Esophagus mucosa (tissue), 1 donor: ENCODE measurements at places on chromosomes 1 and 21.

GRCh38 chr1:88658419-88658818 lies 25.7 kb upstream of the PKN2 start:
- ATAC-seq = peak; percentile 97

DNA sequence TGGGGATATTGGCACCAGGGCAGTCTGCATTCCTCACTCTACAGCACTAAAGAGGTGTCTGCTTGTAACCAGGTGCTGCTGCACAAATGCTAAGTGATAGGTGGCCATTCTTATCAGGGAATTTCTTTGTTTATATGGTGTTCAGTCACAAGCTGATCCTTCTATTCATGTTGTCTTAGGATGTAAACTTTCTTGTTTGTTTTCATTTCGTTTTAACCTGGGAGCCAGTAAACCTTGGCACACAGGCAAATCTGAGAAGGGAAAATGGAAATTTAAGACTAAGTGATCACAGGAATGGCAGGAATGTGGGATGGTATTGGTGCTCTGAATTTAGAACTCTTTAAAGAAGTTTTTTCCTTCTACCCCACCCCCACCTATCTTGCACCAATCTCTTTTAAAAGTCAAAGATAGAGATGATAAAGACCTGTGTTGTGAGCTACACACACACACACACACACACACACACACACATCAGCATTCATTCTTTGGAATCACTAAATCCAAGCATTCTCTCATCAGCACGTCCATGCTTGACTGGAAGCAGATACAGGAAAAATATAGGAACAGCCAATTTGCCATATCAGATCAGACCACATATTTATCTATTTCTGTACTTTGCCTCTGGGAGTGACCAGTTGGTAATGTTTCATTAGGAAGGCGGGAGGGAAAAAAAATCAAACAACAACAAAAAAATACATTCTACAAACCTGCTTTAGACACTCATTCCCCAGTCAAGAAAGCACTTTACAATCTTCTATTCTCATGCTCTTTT lies 451.4 kb upstream of the ADGRL2 start:
- ATAC-seq = no peak

GRCh38 chr21:38965910-38966504 lies 160.3 kb downstream of the ETS2 start:
- ATAC-seq = peak; percentile 30

- ATAC-seq = no peak
Observed at GRCh38 chr1:150970808-150971582, 3.6 kb downstream of the CERS2 start.

DNA sequence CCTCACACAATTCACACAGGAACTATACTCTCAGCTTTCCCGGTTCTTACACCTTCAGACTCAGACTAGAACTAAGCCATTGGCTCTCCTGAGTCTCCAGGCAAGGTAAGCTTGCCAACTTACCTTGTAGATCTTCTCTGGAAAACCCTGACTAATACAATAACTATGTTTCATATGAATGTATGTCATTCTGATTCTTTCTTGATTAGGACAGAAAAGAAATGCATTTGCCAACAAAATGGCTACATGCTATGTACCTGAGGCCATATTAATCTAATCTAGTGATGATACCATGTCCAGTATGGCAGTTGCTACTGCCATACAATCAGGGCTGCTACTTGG lies 9.8 kb upstream of the ZSWIM5 start:
- ATAC-seq = no peak

DNA sequence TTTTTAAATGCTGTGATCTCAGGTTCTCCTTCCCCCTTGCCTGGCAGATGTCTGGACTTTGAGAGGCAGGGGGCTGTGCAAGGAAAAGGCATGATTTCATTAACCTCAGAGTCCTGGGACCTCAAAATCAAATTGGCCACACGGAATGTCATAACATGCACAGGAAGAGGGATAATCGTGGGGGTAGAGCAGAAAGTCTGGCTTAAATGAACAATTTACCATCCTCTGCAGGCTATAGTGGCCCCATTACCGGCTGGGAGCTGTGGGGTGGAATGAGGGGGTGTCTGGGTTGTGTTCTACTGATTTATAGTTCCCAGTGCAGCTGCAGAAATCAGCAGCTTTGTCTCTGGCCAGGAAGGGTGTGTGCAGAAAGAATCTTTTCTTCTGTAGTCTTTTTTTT lies 10.8 kb downstream of the OPRD1 start:
- no peak for ATAC-seq

- ATAC-seq = no peak
Observed at GRCh38 chr1:84301785-84302385, 377 bp downstream of the SAMD13 start.

GRCh38 chr1:182235604-182235951 lies 156.0 kb downstream of the GLUL start:
- ATAC-seq = no peak

DNA sequence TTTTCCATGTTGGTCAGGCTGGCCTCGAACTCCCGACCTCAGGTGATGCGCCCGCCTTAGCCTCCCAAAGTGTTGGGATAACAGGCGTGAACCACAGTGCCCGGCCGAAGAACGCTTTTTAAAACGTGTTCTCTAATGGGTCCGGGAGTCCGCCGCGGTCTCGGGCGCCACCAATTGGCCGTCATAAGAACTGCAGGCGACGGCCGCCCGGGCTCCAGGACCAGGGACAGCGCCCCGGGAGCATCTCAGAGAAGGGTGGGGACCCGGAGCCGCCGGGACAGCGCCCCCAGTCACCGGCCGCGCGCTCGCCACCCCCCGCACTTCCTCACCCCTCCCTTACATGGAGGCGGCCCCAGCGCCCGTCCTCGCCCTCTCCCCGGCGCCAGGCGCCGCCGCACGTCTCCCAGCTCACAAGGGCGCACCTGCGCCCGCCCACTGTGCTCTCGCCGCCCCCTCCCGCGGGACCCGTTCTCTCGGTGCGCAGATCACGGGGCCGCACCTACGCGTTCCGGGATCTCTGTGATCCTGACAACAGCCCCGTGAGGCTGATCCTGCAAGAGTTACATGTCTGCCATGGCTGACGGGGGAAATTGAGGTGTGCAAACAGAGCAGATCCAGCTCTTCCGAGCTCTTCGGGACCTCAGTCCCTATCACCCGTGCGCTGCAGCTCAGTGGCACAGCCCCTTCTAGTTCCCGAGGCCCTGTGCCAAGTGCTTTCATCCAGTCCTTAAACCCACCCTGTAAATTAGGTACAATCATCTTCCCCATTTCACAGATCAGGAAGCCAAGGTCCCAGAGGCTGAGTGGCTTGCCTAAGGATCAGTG lies 9.8 kb downstream of the RAP1GAP start:
- ATAC-seq = peak; percentile 85

GRCh38 chr21:25412100-25412499 lies 195.2 kb downstream of the MRPL39 start:
- ATAC-seq = no peak

DNA sequence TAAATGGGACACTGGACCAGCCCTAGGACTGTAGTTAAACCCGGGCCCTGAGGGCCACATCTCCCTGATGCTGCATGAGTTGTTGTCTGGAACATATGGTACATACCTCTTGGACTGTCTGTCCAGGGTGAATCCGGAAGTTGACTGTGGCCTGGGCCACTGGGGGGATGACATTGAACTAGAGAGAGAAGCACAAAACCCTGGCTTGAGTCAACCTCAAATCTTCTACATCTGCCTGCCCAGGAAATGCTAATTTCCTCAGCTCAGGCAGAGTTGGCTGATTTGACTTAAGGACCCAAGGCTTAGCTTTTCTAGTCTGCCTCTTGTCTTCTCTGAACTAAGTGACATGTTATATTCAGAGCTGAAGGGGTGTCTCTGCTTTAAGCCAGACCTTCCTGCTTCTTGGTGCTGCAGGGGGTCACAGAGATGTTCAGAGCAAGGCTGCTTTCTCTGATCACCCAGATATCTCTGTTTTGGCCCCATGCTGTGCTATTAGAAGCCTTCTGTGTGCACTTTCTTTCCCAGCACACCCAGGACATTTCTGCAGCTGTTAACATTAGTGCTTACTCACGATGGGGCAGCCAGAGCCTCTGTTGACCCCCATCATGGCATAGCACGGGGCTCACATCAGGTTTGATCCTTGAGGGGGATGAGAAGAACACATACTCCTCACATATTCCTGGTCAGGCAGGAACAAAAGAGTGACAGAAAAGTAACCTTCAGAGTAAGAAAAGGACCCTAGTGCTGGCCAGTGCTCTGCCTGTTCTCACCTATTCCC lies 9.6 kb downstream of the PM20D1 start:
- no peak for ATAC-seq

- ATAC-seq = no peak
Observed at GRCh38 chr1:107640207-107640606, 324.8 kb downstream of the VAV3 start.

DNA sequence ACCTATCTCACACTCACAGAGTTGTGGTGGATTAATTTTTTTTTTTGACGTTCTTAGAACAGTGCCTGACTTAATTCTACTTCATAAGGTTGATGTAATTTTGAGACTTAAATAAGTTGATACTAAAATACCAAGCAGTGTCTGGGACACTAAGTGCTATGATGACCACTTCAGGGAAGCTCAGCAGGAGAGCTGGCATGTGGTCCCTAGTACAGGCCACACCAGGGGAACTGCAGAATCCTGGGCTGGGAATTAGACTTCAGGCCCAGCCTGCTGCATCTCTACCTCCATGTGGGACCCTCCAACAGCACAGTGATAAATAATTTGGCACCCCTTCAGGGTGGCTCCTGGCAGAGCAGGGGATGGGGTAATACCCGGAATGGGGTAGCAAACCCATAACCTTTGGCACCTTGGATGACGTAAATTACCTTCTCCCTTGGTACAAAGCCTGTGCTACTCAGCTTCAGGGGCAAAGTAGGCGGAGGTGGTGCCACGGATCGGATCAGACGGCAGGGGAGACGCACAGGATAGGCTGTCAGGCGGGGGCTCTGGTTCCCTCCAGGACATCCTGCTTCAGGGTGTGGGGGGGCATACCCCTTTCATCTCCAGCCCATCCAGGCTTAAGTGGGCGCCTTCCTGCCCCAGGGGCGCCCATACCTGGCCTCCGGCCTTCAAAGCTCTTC lies 4.8 kb downstream of the MFSD2A start:
- ATAC-seq = peak; percentile 3

GRCh38 chr1:175394739-175395138 lies 202.2 kb upstream of the KIAA0040 start:
- ATAC-seq = no peak

GRCh38 chr1:58649555-58649954 lies 50.3 kb downstream of the MYSM1 start:
- no peak for ATAC-seq

GRCh38 chr1:38082769-38083263 lies 36.2 kb upstream of the POU3F1 start:
- ATAC-seq = peak; percentile 75

- ATAC-seq = no peak
Observed at GRCh38 chr21:46023555-46023954, 42.0 kb downstream of the COL6A1 start.

DNA sequence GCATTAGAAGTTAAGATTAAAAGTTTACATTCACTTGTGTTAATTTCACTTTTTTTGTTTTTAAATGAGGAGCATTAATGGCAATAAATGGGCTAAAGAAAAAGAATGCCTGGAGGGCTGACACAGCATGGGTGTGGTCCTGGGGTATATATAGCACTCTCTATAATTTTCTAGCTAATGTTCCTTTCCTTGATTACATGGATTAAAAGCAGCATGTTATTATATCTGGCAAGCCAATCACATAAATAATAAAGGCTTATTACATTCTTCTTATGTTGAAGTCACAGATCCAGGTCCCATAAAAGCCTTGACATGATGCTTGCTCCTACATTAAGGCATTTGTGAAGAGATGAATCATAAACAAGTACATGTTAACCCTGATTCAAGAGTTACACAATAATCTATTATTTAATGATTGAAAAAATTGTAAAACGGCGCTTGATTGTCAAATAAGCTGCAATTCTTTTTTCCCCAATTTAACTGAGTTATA lies 91.4 kb downstream of the LYPLAL1 start:
- ATAC-seq = no peak

DNA sequence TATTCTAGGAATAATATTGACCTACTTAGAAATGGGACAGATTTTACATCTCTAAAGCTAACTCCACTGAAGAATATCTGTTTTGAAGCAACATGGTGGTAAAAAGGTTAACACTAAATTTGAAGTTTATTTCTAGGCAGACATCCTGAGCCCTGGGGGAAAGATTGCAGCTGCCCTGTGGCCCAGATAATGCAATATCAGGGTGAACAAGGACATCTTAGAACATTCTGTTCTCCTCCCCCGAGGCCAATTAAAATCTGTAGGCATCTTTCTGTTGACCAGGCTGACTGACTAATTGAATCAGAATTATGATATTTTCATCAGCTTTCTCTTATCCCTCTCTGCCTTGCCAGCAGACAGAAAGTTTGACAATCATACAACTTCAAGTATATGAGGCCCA lies 149.8 kb upstream of the DUSP10 start:
- ATAC-seq = no peak

DNA sequence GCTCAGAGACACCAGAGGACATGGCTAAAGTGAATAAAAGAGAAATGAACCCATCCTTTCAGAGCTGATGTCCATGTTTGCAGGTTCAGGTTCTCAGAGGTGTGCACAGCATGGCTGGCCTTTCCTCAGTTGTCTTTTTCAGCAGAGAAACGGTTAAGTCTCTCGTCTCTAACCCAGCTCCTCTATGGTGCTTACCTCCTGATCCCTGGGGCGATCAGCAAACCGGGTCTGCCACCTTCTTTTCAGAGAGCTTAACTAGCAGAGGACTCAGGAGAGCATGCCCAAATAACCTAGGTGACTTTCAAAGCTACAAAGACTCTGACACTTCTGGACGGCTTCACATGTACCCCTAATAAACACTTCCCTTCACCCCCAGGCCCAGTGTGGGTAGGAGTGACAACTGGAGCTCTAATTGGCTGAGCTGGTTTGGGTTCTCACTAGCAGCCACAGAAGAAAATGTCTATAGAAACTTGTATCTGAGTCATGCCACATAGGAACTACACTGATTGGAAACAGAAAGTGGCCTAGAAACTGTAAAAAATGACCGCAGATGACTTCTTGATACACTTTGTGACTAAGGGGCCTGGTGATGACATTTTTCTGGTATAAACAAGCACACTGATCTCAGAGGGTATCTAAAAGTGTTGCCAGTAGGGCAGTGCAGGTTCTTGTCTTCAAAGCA lies at the start of gene AIM2:
Gene AIM2, minus strand, starts transcription at position 329 of the 682 bp plus-strand sequence. CDS start 3,267 bp downstream, outside the sequence.
- peak; percentile 75 for ATAC-seq

DNA sequence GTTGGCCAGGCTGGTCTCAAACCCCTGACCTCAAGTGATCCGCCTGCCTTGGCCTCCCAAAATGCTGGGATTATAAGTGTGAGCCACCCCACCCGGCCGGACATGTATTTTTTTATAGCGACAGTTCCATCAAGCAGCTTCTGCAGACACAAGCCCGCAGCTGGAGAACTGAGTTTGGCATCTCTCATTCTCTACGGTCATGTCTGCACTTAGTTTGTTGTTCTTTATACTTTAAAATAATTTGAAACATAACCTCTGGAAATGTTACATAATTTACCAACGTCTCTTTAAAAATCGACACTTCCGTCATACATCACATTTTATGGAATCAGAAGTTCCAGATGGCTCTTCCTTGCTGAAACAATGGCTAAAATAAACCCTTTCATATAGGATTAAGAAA lies 183.6 kb downstream of the DYRK1A start:
- no peak for ATAC-seq

DNA sequence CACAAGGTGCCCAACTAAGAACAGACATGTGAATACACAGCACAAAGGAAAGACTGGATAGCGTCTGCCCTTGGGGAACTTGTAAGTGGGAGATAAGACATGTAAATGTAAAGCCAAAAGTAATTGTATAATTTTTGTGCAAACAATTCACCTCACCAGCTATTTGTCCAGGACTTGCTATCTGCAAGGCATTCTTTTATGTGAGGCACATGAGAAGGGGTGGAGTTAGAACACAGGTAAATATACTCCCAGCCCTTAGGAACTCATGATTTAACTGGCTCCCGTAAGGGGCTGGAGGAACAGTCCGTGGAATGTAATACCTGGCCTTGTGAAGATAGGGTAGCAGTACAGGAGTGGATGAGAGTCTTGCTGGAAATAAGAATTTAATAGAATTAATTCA lies 61.3 kb downstream of the CDK18 start:
- no peak for ATAC-seq
